ENCODE measurements at places on chromosomes 6 and 20. TPM values are rescaled to one million over a fixed set of nuclear protein-coding genes. Genes with fewer than 3 reads are reported as not detected.

DNA sequence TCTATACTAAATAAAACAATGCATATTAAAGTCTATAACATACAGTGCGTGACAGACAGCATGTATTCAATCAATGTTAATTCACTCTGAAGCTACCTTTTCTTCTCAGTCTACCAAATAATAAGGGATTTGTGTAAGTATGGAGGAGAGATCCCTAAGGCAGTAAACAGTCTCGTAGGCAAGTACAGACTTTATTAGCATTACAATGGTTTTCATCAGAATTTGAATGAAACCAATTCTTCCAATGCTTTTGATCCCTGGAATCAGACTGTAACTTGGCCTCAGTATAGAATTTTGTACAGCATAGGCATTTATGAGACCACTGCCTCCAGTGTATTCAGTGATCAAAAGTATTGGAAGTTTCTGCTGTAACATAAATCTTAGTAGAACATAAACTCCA, 19.5 kb downstream of the LYRM4 start:
- no peaks in the 10 kb centered on the region for H3K4me1 ChIP-seq
- H3K27ac ChIP-seq, result no peak overlapping the region
- H3K27me3 ChIP-seq, result no peaks in the 10 kb centered on the region
- DNase-seq, result no peak

The OR12D3 gene
- not detected for total RNA-seq

The OLIG3 gene
- not detected for total RNA-seq

The OPRM1 gene
- total RNA-seq, result not detected

DNA sequence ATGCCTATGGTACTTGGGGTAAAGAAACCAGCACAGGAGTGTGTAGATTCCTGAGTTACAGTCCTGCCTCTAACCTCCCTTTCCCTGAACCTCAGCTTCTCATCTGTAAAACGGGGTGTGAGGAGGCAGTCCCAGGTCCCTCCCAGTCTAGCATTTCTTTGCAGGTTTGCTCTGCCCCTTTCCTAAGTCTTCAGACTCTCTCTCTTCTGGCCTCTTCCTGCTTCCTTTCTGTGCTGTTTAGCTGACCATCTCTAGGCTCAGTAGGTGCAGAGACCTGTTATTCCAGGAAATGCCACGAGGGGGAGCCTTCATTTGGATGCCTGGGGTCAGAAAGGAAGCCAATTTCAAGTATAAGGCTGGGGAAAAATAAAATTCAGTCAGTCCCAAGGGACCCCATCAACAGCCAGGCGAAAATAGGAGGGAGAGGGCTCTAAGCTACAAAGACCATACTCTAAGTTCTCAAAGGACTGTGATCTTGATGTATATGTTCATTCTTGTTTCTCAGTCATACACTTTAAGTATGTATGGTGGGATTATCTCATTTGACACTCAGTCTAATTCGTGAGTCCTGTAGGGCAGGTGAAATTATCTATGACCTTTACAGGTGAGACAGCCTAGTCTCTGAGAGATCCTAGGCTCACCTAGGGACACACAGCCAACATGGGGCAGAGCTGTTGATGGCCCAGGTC, 89.1 kb downstream of the NCR2 start:
- H3K27me3 ChIP-seq, result peaks cover 14% of the 10 kb centered on the region
- no peak overlapping the region for H3K27ac ChIP-seq
- no peak overlapping the region for H3K4me3 ChIP-seq
- H3K4me1 ChIP-seq, result peaks cover 16% of the 10 kb centered on the region
- no peaks in the 10 kb centered on the region for H3K36me3 ChIP-seq

GRCh38 chr6:160327981-160328380, 20.2 kb upstream of the SLC22A3 start:
- H3K27me3 ChIP-seq, result no peaks in the 10 kb centered on the region
- DNase-seq, result no peak
- no peak overlapping the region for H3K4me3 ChIP-seq
- H3K27ac ChIP-seq, result no peak overlapping the region
- no peaks in the 10 kb centered on the region for H3K36me3 ChIP-seq
- H3K4me1 ChIP-seq, result no peaks in the 10 kb centered on the region

DNA sequence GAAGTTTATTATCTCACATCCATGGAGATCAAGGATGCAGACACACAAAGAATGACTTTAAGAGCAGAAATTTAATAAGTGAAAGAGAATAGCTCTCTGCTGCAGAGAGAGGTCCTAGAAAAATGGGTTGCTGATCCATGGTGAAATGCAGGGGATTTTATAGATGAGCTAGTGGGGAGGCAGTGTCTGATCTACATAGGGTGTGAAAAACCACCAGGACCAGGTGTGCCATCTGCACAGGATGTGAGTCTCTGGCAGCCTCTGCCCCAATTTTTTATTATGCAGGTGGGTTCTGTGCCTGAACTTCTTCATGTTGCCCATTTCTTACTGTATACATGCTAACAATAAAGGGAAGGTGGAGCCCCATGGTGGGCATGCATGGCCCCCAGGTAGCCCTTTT, 19.9 kb upstream of the NANP start:
- DNase-seq, result no peak
- no peaks in the 10 kb centered on the region for H3K4me1 ChIP-seq
- no peak overlapping the region for H3K27ac ChIP-seq
- H3K4me3 ChIP-seq, result no peak overlapping the region
- H3K27me3 ChIP-seq, result no peaks in the 10 kb centered on the region

DNA sequence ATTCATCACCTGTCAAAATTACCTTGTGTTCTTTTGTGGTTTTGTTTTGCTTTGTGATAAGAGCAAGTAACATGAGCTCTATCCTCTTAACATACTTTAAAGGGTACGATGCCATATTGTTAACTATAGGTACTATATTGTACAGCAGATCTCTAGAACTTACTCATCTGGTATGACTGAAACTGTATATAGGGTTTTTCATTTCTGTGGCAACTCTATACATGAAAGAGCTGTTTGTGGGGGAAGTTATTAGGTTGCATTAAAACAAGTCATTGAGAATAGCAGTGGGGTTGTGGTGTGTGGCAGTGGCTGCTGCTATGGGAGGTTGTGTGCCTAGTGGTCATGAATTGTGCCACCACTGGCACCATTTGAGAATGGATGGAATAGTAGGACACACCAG, 268.4 kb downstream of the KCNQ5 start:
- H3K27ac ChIP-seq, result no peak overlapping the region
- H3K36me3 ChIP-seq, result no peaks in the 10 kb centered on the region
- DNase-seq, result no peak
- no peak overlapping the region for H3K4me3 ChIP-seq

The WFDC11 gene
- total RNA-seq, result not detected

The OPRL1 gene
- 6.6 TPM for total RNA-seq

DNA sequence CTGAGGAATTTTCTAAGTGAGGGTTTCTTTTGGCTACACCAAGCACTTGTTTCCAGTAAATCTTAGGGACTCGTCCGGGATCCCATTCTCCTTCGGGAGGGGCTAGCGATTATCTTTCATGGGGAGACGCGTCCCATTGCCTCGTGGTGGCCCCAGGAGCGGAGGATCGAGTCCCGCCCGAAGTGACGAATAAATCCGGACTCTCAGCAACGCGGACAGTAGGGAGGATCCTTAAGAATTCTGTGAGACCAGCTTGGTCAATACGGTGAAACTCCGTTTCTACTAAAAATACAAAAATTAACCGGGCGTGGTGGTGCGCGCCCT, 69.1 kb upstream of the PRSS16 start:
- no peak for DNase-seq
- no peaks in the 10 kb centered on the region for H3K27me3 ChIP-seq
- H3K4me3 ChIP-seq, result peak overlapping the region; percentile 92
- H3K36me3 ChIP-seq, result no peaks in the 10 kb centered on the region
- no peaks in the 10 kb centered on the region for H3K4me1 ChIP-seq

- H3K27me3 ChIP-seq, result peaks cover 48% of the 10 kb centered on the region
- H3K27ac ChIP-seq, result no peak overlapping the region
- no peak overlapping the region for H3K4me3 ChIP-seq
- DNase-seq, result no peak
- H3K4me1 ChIP-seq, result no peaks in the 10 kb centered on the region
- no peaks in the 10 kb centered on the region for H3K36me3 ChIP-seq
These were observed 62.1 kb downstream of the OTOR start for GRCh38 chr20:16810216-16810615.

The HLA-DQA2 gene
- 3.7 TPM for total RNA-seq

The SYNJ2 gene
- 34.0 TPM for total RNA-seq

DNA sequence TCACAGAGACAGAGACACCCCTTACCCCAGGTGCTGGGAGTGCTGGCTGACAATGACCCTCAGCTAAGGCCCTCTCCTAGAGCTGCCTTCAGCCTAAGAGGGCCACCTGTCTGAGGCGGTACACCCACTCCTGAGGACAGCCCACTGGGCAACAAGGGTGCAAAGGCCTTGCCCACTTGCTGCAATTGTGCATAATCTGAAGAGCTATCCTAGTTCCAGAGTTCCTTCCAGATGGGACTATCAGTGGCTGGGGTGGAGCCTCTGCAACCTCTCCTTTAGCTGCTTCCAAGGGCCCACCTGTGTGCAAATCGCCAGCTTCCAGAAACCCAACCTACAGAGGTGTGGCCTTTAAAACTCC, 87.5 kb downstream of the PREX1 start:
- no peaks in the 10 kb centered on the region for H3K27me3 ChIP-seq
- peaks cover 52% of the 10 kb centered on the region for H3K4me1 ChIP-seq
- no peak for DNase-seq
- no peak overlapping the region for H3K4me3 ChIP-seq
- no peak overlapping the region for H3K27ac ChIP-seq
- peaks cover 95% of the 10 kb centered on the region for H3K36me3 ChIP-seq

The SLC22A3 gene
- total RNA-seq, result 1.8 TPM

- no peak for DNase-seq
- no peaks in the 10 kb centered on the region for H3K4me1 ChIP-seq
- H3K27ac ChIP-seq, result no peak overlapping the region
These were observed 18.8 kb upstream of the CLPSL2 start for GRCh38 chr6:35757456-35758123.

GRCh38 chr6:107128175-107128574, 12.9 kb upstream of the BEND3 start:
- H3K27ac ChIP-seq, result no peak overlapping the region
- H3K27me3 ChIP-seq, result no peaks in the 10 kb centered on the region
- H3K36me3 ChIP-seq, result no peaks in the 10 kb centered on the region
- no peaks in the 10 kb centered on the region for H3K4me1 ChIP-seq

- no peak overlapping the region for H3K27ac ChIP-seq
- H3K4me3 ChIP-seq, result no peak overlapping the region
- H3K36me3 ChIP-seq, result no peaks in the 10 kb centered on the region
- no peaks in the 10 kb centered on the region for H3K27me3 ChIP-seq
- H3K4me1 ChIP-seq, result no peaks in the 10 kb centered on the region
These were observed 407.4 kb downstream of the CD109 start for GRCh38 chr6:74103417-74103816.

The SAMD10 gene
- 6.0 TPM for total RNA-seq

The SLC52A3 gene
- 0.17 TPM for total RNA-seq

The SLC17A3 gene
- total RNA-seq, result not detected

- peaks cover 18% of the 10 kb centered on the region for H3K4me1 ChIP-seq
- H3K4me3 ChIP-seq, result no peak overlapping the region
- H3K27me3 ChIP-seq, result no peaks in the 10 kb centered on the region
- no peaks in the 10 kb centered on the region for H3K36me3 ChIP-seq
- peak overlapping the region; percentile 87 for H3K27ac ChIP-seq
These were observed 58.0 kb downstream of the SULF2 start for GRCh38 chr20:47727170-47727880.

DNA sequence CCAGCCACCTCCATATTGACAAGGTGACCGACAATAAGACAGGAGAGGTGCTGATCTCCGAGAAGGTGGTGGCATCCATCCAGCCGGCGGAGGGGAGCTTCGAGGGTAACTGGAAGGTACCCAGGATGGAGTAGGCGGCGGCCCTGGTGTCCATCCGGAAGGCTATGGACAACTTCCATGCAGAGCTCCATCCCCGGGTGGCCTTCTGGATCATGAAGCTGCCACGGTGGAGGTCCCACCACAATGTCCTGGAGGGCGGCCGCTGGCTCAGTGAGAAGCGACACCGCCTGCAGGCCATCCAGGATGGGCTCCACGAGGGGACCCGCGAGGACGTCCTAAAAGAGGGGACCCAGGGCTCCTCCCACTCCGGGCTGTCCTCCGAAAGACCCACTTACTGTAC, 17.0 kb downstream of the DEFB115 start:
- no peak overlapping the region for H3K4me3 ChIP-seq
- H3K27ac ChIP-seq, result no peak overlapping the region
- H3K27me3 ChIP-seq, result no peaks in the 10 kb centered on the region
- no peaks in the 10 kb centered on the region for H3K36me3 ChIP-seq

DNA sequence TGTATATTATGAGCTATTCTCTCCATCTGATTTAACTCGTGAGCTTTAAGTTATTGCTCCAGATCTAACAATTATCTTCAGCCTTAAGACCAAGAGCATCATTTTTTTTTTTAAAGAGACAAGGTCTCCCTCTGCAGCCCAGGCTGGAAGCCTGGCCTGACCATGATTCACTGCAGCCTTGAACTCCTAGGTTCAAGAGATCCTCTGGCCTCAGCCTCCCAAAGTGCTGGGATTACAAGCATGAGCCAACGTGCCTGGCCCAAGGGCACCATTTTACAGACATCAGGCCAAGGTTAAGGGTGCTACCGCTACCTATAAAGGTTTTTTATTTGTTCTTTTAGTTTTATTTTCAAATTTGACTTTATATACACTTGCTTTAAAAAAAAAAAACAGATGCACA, 2.3 kb downstream of the SUPT3H start:
- H3K27ac ChIP-seq, result no peak overlapping the region
- H3K4me3 ChIP-seq, result no peak overlapping the region
- peaks cover 37% of the 10 kb centered on the region for H3K4me1 ChIP-seq
- H3K27me3 ChIP-seq, result no peaks in the 10 kb centered on the region

GRCh38 chr20:54174457-54175175, 830 bp upstream of the CYP24A1 start:
- no peak overlapping the region for H3K4me3 ChIP-seq
- H3K27ac ChIP-seq, result no peak overlapping the region
- no peaks in the 10 kb centered on the region for H3K4me1 ChIP-seq
- H3K27me3 ChIP-seq, result peaks cover 85% of the 10 kb centered on the region
- H3K36me3 ChIP-seq, result no peaks in the 10 kb centered on the region

DNA sequence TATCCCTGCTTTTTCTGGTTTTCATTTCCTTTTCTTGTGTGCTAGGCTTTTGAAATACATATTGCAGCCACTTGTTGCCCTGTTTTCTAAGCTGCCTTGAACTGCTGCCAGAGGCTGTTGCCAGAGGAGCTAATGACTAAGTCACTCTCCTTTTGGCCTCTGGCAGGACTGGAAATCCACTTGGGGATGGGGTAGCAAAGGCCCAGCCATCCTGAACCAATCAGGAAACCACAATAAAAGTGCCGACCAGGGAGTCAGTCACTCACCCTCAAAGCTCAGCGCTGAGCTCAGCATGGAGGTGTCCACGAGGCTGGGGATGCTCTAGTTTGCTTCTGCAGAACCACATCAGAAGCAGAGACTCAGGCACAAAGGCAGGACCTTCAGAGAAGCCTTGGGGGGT, 813.0 kb downstream of the DHX35 start:
- no peaks in the 10 kb centered on the region for H3K27me3 ChIP-seq
- H3K4me1 ChIP-seq, result no peaks in the 10 kb centered on the region
- no peak overlapping the region for H3K4me3 ChIP-seq
- no peak for DNase-seq
- no peak overlapping the region for H3K27ac ChIP-seq

The SNX14 gene
- 78.6 TPM for total RNA-seq

The IL17F gene
- not detected for total RNA-seq

The FOXS1 gene
- 2.3 TPM for total RNA-seq

DNA sequence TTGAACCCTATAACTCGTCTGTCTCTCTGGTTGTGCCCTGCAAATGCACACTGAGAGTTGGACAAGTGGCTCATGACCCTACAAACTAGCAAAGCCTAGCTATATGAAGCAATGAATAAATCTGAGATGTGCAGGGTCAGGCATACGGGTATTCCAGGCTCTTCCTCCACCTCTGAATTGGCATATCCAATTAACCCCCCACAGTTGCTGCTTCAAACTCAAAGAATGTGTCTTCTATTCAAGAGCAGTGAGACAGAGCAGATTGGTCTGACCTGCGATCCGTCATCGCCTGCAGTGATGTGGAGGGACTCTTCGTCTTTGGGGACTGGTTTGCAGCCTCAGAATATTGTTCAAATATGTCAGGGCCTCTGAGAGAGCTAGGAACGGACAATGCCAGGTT, 59.8 kb downstream of the LAMP5 start:
- no peaks in the 10 kb centered on the region for H3K36me3 ChIP-seq

The DUSP15 gene
- 1.4 TPM for total RNA-seq

The TP53TG5 gene
- 0.60 TPM for total RNA-seq
